ENCODE measurements at places on chromosomes 11 and 22.

- DNase-seq, result peak; percentile 66
Observed at GRCh38 chr11:134275534-134276395, at the start of gene GLB1L3. Gene GLB1L3 (plus strand): TSS chr11:134276379. CDS start chr11:134276741, 362 bp downstream.

DNA sequence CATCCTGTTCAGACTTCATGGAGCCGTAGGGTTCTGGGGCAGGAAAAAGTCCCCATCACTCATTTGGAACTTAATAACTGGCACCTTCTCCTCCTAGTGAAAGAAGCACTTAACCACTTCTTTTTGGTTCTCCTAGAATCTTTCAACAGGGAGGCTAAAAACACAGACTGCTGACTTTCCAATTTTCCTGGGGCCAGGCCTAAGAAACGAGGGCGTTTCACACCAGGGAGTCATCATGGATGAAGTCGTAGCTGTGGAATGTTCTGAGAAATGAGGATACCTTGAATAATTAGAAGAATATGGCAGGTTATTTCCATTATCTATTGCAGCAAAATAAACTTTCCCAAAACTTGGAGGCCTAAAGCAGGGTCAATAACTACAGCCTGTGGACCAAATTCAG lies 26.0 kb upstream of the API5 start:
- no peak for DNase-seq

DNA sequence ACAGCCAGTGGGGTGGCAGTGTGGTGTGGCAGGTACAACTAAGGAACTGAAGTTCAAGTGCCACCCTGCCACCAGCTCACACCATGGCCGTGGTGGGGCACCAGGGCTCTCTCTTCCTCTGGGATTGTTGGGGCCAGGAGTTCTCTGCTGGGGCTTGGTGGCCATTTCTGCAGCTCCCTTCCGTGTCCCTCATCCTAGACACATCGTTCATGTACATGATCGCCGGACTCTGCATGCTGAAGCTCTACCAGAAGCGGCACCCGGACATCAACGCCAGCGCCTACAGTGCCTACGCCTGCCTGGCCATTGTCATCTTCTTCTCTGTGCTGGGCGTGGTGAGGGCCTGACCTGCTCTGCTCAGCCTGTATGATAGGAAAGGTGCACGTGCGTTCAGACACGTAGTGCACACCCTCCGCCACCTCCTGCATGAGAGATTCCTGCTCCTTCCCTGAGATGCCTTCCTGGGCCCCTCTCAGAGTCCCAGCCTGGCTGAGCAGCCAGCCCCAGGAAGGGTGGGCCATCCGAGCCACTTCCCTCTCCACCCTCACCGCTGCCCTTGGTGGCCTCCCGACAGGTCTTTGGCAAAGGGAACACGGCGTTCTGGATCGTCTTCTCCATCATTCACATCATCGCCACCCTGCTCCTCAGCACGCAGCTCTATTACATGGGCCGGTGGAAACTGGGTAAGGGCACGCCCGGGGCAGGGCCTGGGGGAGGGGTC lies 7.3 kb upstream of the TAGLN start:
- no peak for DNase-seq

DNA sequence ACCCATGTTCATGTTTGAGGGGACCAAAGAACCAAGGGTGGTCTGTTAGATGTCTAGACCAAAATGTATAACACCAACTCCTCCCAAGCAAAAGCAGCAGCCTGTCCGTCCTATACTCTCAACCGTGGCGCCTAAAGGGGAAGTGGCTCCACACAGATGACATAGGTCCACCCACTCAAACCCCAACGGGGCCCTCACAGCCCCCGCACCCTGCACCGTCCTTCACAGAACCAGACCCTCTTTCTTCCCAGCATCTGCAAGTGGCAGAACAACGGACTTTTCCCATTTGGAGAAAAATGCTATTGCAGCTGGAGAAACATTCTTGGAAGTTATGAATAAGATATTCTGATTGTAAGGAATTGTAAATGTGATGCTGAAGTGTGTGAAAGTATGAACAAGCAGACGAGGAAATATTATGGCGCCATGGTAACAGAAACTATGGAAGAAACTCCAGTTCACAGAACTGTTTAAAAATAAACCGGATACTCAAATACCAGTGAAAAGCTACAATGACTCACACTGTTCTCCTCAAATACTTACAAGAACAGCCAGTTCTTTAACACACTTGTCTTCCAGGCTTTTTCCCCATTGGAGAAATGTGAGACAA lies 76.5 kb upstream of the ARFGAP3 start:
- DNase-seq, result no peak

- DNase-seq, result no peak
Observed at GRCh38 chr11:94791216-94791889, 23.2 kb downstream of the AMOTL1 start.

- no peak for DNase-seq
Observed at GRCh38 chr11:81866896-81867295, 866.8 kb downstream of the FAM181B start.

DNA sequence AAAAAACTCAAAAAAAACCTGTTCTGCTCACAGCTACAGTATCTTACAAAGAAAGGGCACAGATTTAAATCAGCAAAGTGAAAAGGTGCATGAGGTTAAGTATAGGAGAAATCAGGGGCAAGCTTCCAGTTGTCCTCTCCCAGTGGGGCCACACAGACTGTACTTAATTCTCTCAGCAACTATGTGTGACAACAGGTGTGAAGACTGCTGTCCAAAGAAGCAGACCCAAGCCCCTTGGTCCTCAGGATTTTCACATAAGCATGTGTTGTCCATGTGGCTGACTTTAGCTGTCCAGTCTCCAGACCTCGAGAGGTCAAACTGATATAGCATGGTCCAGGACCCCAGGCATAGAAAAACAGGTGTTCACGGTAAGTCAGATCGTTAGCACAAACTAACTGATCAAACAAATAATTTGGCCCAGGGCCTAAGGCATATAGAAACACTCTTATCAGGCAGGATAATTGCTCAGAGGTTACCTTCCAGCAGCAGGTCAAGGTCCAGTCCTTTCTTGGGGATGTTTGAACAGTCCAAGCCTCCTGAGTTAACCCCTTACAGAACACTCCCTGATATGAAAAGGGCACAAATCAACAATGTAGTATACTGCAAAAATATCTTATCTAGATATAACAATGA lies 21.1 kb upstream of the CSTF3 start:
- no peak for DNase-seq

- DNase-seq, result no peak
Observed at GRCh38 chr11:43074810-43075209, 237.0 kb upstream of the API5 start.

- no peak for DNase-seq
Observed at GRCh38 chr22:47152938-47153337, 390.5 kb downstream of the TBC1D22A start.

- DNase-seq, result peak; percentile 95
Observed at GRCh38 chr22:49936018-49936972, 17.9 kb downstream of the CRELD2 start.

DNA sequence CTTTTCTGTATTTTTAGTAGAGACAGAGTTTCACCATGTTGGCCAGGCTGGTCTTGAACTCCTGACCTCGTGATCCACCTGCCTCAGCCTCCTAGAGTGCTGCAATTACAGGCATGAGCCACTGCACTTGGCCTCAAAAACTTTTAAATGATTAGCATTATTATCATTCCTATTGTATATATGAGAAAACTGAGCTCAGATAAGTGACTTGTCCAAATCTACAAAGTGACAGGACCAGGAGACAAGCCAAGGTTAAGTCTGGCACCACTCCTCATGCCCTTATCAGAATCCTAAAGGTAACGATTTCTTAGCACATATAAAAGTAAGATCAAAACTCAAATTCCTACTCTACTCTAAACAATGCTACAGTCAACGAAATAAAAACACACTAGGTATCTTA lies 32.2 kb upstream of the CHRNA10 start:
- no peak for DNase-seq

- no peak for DNase-seq
Observed at GRCh38 chr11:9089061-9089460, 2.3 kb downstream of the SCUBE2 start.

- DNase-seq, result no peak
Observed at GRCh38 chr22:19057539-19057938, 64.7 kb downstream of the DGCR2 start.

GRCh38 chr11:47443028-47443700 lies 5.8 kb downstream of the RAPSN start:
- no peak for DNase-seq

GRCh38 chr11:63814383-63814736 lies 1.1 kb downstream of the SPINDOC start:
- DNase-seq, result no peak

DNA sequence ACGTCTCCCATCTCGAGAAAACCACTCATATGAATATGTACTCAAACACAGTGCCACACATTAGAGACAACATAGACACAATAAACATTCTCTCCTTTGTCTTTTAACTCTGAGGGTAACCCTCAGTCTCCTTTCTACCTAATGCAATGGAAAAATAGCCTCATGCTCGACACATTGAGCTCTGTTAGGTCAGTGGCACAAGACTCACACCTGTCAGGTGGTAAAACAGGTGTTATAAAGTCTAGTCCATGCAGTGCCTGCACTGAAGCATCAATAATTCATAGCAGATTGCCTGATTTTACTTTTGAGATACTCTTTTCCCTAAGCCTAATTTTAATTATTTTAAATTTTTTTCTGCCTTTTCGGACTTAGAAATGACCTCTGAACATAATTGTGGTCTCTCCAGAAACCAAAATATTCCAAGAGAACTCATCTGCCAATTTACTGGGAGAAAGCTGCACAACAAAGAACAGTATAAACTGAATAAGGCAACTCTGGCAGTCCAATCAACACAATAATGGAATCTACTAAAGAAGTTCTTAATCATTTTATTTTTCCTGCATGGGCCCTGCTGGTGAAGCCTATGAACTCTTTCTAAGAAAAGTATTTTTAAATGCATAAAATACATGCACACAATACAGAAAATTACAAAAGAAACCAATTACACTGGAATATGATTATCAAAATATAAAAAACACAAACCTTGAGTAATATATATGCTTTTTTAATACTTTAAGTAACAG lies 9.9 kb downstream of the RDX start:
- no peak for DNase-seq

DNA sequence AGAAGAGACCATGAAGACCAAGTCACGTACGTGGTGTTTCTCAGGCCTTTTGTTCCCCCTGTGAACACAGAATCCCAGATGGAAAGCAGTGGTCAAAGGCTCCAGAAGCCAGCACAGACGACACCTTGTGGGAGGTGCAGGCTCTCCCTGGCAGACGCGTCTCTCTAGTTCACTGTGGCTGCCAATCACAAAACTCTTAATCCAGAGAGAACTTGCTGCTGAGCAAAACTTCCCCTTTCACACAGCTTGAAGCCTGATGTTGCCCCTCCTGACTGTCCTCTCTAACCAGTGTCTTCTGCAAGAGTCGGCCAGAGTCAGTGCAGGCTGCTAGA lies 67.1 kb downstream of the PIWIL3 start:
- no peak for DNase-seq

- no peak for DNase-seq
Observed at GRCh38 chr11:103898577-103899336, 137.7 kb upstream of the DDI1 start.

DNA sequence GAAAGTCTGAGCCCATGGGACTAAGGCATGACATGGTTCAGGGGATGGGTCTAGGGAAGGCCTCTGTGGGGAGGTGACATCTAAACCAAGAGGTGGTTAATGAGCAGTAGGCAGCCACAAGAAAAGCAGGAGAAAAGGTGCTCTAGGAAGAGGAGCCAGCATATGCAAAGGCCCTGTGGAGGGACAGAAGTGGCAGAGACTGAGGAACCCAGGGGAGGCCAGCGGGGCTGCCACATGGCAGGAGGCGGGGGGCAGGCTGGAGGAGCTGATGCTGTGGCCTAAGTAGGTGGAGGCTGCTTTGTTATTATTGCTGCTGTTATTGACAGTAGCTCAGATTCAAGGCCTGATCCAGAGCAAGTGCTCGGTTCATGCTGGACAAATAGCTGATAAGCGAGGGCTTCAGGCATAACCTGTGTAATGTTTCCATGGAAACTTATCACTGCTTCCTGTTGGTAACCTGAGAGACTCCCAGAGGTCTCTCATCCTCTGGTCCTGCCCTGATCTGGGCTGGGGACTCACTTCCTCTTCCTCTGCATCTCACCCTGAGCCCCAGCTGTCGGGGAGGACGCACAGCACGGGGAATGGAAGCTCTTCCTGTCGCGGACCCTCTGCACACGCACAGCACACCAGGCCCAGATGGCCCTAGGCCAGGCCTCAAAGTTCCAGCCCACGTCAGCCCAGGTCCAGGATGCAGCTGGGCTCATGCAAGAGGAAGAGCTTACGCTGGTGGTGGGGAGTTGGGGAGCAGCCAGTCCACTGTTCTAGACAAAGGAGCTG lies 75.2 kb upstream of the TP53I11 start:
- DNase-seq, result no peak

DNA sequence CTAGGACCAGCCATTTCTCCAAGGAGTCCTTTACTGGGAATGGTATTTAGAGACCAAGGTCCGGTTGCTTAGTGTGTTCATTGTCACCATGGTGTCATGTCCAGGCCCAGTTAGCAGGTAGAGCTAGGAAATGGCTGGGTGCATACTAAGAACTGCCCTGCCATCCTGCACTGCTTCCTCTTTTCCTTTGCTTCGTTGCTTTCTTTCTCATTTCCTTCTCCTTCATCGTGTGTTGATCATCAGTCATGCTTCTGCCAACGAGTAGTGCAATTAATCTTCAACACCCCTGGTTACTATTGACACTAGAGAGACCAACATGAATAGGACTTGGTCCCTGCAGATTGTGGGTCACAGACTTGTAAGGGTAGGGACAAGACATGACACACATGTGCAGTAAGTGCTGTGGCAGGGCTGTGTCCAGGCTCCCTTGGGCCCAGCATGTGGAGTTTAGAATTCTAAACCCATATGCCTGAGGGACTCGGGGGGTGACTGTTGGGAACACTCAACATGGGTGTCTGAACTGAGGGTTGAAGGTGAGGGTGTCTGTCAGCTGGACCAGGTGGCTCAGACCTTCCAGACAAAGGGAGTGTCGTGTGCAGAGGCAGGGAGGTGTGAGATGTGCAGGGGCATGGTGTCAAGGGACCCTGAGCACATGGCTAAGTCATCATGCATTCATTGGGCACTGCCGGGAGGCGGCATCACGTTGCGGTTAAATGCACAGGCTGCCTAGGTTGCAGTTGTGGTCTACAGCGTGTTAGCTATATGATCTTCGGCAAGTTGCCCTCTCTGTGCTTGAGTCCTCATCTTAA lies 42.6 kb downstream of the ST14 start:
- DNase-seq, result no peak

GRCh38 chr22:36360871-36361383 lies 26.8 kb downstream of the MYH9 start:
- DNase-seq, result no peak

DNA sequence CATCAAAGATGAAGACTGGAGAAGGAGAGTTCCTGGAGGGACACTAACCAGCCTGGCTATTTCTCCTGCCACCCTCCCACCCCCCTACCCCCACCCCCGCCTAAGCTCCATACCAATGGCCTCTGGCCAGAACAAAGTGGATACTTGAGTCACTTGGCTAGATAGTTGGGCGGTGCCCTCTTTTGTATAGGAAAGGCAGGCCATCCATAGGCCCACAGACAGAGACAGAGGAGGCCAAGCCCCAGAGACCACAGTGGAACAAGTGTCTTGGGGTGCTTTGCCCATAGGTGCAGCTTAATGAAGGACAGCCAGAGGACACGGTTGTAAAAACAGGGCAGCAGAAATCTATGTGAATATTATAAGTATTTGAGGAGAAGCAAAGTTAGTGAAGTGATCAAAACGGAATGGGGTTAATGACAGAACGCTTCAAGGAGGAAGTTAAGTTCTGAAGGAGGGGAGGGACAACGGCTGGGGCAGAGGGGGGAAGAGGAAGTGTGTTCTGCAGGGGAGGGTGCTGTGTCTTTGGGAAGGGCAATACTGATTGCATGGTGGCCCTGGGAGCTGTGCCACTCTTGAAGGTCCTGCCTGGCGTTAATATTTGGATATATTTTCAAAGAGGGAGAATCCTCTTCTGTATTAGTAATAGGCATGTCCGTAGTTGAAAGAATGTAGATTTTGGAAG lies 32.7 kb downstream of the FLI1 start:
- DNase-seq, result no peak
